Activated CD4-positive, alpha-beta T cell treated with anti-CD3 and anti-CD28 coated beads for 36 hours (primary cell): ENCODE measurements at places on chromosomes 13 and 19.

- DNase-seq, result peak; percentile 57
Measured at GRCh38 chr19:610071-610800, 20.6 kb downstream of the HCN2 start.

GRCh38 chr19:17164639-17165038 is 50.5 kb upstream of the USE1 start:
- DNase-seq, result no peak

DNA sequence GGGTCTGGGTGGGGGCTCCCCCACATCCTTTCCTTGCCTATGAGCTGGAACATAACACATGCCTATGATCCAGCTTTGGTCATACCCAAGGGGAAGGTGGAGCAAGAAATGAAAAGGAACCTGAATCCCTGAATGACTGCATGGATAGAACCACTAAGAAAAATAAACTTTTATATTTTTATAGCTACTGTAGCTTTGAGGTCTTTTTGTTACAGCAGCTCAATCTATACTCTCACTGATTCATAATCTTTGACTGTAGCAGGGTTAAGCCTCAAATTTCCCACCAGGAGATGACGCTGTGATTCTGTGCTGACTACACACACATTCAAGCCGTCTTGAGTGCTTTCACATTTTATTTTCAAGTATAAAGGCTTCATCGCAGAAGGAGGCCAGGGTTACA is 8.8 kb downstream of the PALM3 start:
- DNase-seq, result no peak

DNA sequence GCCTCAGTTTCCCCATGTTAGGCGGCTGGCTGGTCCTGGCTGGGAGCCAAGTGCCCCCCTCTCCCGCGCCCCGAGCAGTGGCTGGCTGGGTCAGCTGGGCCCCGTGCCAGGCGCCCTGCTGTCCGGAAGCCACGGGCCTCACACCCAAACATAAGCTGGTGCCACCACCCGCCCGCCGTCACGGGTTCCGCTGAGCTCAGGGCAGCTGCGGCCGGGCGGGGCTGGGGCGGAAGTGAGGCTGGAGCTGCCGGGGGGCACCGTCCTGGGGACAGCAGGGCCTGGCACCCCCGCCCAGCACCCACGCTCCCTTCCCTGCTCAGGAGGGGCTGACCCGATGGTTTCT is 19.3 kb downstream of the HCN2 start:
- DNase-seq, result no peak

GRCh38 chr13:75581874-75582640 is 32.5 kb downstream of the UCHL3 start:
- no peak for DNase-seq

DNA sequence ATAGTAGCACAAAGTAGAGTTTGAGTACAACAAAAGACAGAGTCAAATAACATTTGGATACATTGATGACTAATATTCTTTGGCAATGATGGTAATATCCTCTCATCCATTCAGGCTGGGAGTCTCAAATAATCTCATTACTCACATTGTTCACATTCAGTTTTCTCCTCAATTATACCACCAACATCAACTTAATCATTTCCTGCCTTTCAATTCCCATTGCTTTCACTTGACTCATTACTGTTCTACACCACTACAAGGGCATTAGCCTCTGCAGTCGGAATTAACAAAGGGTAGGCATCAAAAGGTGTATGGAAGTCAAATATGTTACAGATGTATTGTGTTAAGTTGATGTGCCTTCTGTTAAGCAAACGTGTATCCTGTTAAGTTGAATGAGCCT is 518.4 kb upstream of the SLITRK1 start:
- DNase-seq, result no peak

DNA sequence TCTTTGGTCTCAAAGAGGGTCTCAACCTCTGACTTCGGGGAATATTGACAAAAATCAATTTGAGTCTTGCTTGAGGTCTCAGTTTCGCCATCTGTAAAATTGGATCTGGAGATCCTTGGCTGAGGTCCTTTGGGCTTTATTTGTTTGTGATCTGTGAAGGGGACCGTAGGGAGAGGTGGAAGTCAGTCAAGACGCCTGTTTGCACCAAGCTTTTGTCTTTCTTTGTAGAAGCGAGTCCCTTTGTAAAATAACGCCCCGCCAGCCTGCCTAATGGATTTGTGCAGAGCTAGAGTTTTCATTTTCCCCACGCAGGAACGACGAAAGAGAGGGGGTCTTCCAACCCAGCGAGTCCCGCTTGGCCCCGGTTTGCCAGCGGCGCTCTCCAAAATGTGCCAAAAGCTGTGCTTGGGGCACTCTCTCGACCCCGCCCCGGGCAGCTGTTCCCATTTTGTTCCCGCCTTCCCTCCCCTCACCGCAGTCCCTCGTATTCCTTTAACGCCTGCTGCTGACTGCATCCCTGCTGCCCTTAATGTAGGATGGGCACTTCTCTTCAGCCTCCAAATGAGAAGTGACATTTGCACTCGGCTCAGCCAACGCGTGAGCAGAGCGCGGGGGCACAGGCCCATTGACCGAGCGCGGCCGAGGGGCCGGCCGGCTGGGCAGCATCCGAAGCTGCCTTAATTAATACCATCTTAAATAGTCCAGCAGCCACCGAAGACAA is 13.0 kb downstream of the ZIC5 start:
- DNase-seq, result peak; percentile 7

GRCh38 chr13:94784066-94784465 is 71.7 kb upstream of the SOX21 start:
- DNase-seq, result no peak

DNA sequence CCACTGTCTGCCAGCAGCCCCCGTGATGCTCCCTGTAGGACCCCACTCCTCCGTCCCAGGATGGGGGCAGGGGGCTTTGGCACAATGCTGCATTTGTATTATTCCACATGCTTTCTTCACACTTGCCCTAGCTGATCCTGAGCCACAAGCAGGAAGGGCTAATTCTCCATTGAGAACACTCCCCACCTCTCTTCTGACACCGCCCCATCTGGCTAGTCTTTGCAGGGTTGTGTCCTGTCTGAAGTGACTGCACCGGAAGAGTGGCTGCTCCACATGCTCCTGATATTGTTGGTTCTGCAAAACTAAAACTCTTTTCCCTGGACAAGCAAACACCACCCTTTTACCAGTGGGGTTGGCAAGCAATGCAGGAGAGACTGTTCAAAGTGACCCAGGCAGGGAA is 18.0 kb downstream of the ZNF574 start:
- DNase-seq, result no peak

DNA sequence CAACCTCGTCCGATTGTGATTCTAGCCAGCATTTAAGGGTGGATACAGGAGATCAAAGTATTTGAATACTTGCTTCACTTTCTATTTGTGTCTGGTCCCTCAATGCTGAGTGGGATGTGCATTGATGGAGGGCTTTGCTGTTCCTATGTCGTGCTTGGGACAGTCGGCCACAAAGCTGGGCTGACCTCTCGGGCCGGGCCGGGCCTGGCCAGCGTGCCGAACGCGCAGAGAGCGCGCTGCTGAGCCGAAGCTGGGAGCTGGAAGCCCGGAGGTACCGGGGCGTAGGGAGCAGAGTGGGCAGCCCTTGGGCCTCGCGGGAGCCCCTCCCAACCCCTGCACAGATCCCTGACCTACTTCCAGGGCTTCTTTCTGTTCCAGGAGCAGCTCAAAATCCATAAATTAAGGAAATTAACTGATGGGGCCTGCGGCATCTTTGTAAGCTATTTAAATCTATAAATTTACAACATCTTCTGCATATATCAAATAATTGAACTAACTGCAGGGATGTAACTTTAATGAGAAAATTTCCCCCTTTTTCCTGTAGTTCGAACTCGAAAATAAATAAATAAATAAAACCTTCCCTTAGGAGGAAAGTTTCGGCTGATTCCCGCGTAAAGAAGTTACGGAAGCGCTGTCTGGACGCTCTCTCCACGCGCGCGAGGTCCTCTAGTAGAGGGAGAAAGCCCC is 1.8 kb upstream of the KCTD15 start:
- DNase-seq, result no peak

DNA sequence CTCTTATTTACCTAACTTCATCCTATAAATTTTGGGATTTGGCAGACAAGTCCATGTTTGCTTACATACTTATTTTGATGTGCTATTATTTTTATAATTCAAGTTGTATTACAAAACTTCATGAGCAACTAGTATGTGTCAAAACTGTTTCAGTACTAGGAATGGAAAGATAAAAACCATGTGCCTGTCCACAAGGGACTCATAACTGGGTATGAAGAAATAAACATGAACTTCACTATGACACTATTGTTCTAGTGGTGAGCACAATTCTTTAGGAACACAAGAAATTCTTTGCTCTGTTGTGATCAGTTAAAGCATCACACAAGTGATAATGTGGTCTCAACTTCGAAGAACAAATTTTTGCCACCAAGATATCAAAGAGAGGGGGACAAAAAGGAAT is 97.5 kb upstream of the FBXL3 start:
- no peak for DNase-seq

DNA sequence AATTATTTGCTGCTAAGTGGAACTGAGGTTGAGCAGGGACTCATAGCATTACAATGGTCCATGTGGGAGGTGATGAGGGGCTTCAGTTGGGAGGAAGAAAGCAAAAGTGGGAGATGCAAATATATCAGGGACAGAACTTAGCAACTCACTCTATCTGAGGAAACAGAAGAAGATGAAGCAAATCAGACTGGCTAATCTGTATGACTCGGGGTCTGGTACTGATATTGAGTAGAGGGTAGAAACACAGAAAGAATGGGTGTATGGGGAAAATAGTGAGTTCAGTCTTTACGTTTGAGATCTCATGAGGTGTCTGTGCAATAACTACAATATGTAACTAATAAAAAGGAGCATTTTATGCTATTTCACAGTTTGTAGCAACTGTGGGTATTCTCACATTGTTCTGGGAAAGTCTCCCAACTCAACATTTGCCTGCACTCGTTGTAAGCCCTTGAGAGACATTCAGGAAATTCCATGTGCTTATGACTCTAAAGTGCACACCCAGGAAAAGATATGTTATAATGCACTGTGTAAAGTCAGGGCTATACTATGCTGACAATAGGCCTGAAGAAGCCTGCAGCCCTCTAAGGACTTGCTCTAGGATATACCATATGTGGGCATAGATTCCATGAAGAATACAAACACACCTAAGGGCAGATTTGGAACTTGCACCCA is 183.5 kb downstream of the SPRY2 start:
- no peak for DNase-seq

DNA sequence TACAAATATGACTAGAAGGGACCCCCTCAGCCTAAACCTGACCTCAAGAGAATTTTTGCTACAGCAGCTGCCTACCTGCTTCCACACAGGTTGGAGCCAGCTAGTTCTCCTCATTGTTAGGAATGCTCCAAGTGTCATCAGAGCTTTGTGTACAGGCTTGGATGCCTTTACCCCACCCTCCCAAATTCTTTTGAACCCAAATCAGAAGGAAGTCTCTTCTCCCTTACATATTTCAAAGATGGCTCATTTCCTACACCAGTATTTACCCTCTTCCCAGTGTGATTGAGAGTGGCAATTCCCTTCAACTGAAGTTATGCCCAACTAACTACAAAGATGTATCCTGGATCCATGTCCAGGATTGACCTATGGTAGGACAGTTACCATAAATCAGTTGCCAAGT is 323.2 kb downstream of the OXGR1 start:
- DNase-seq, result no peak

GRCh38 chr13:46173656-46174055 is 8.3 kb downstream of the LCP1 start:
- peak; percentile 60 for DNase-seq

- DNase-seq, result no peak
Measured at GRCh38 chr19:35582760-35583159, 3.2 kb upstream of the PMIS2 start.

DNA sequence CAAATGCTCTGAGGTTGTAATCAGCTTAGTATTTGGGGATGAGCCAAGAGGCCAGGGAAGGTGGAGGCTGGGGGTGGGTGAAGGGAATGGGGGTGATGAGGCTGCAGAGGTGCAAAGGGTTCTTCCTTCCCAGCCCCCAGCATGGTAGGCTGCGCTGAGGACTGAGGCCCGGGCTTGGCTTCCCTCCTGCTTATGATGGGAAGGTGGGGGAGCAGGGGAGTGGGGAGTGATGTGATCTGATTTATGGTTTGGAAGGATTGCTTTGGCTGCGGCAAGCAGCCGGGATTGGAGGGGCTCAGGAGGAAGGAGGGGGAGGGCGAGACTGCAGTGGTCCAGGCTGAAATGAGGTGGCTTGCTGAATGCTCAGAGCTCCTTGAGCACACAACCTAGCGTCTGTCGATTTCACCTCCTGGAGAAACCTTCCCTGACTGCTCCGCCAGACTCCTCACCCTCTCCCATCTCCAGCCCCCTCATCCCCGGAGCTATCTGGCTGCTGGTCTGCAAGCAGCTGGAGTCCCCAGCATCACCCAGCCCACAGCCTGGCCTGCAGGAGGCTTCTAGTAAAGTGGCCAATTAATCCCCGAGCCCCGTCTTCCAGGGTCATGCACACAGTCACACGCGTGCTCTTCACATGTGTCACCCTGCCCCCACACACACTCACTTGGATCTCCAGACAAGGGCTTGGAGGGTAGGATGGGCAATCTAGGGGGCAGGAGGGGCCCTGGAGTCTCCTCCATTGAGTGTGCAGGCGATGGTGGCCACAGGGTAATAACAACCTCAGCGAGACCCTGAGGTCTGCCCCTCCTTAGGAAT is 757 bp upstream of the CLEC11A start:
- no peak for DNase-seq

DNA sequence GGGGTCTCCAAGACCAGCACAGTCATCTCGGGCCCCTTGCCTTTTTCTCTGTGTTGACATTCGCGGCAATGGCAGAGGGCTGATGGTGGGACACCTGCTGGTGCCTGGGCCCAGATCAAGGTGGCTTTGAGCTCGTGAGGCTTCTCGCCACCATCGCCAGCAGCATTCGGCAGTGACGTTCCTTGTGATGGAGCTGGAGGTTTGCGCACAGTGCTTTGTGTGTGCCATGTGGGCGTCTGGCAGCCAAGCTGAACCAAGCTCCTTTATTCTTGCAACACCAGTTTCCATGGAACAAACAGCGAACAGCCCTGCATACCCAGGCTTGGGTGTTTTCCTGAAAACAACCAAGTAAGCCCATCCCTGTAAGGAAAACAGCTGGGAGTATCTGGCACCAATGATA is 9.1 kb upstream of the TMEM255B start:
- peak; percentile 0 for DNase-seq

- no peak for DNase-seq
Measured at GRCh38 chr13:20126541-20127261, 34.2 kb downstream of the GJA3 start.

GRCh38 chr13:87089391-87089790 is 581.8 kb upstream of the SLITRK5 start:
- no peak for DNase-seq

DNA sequence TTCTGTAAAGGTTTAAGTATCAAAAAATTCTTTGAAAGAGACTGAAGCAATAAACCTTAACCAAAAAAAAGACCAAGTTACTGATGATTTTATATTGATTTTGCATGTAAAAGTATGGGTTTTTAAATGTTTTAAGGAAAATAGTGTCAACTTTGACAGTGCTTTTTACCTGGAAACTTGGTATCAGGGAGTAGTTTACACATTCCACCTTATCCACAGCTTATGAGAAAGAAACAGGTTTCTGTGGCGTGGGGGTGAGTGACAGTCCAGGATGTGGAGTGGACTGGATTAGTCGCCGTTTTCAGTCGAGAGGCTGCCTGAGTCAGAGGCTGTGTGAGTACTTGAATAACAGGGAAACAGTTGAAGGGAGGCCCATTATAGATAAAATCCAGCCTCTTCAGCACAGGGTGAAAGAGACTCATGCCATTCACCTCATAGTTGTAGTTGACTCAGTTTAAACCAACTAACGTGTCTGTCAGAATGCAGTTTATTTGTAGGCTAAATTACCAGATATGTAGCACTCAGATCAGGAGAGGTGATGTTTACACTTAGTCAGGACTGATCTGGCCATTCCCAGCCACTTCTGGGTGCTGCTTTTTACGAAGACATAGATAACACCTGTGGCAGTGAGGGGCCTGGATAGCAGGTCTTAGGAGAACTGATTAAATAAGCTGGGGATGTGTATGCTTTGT is 595 bp upstream of the GPR183 start:
- peak; percentile 88 for DNase-seq
